ENCODE measurements at places on chromosomes 16 and 17.

DNA sequence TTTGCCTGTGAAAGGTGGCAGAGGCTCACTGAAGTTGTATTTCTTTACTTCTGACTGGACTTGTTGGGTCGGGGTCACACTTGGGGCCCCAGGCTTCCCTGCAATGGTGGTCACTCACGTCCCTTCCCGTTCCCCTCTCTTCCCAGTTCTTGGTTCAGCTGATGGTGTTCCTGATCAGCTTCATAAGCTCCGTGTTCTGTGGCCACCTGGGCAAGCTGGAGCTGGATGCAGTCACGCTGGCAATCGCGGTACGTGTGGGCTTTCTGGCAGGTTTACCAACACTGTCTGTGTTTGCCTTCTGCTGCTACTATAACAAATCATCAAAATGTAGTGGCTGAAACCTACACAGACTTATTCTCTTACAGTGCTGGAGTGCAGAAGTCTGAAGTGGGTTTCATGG is 8.6 kb downstream of the SLC47A1 start:
- DNase-seq = no peak

- DNase-seq = no peak
These were observed 22.2 kb downstream of the ADAM11 start for GRCh38 chr17:44780845-44781480.

GRCh38 chr16:20826039-20826566 is 19.8 kb downstream of the REXO5 start:
- DNase-seq = no peak

- DNase-seq = no peak
These were observed 46.7 kb downstream of the C16orf82 start for GRCh38 chr16:27113341-27113841.

GRCh38 chr17:39678340-39679116 is 9.3 kb downstream of the PGAP3 start:
- no peak for DNase-seq

DNA sequence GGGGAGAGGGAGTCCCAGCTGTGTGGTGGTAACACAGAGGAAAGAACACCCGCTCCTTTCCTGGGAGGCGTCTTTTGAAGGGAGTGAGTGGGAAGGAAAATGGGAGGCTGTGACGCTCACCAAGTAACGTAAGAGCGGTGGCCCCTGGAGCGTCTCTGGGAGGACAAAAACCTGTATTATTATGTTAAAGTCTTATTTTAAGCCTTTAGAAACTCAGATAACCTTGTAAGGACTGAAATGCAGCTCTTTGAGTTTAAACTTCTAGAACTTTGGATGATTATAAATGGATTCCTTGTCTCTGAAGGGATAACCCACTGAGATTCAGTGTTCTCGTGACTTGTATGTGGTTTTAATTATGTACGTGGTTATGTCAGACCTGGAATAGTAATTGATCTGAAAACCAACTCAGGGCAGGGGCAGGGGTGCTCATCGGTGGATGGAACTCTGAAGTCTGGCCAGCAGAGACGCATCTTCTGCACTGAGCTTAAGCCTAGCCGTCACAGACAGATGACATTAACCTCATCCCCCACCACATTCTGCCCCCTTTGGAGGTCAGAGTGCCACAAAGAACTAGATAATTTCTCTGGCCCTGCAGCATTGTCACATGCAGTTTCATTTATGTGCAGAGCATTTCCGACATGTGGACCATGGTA is 41.8 kb upstream of the SLC12A3 start:
- DNase-seq = no peak

DNA sequence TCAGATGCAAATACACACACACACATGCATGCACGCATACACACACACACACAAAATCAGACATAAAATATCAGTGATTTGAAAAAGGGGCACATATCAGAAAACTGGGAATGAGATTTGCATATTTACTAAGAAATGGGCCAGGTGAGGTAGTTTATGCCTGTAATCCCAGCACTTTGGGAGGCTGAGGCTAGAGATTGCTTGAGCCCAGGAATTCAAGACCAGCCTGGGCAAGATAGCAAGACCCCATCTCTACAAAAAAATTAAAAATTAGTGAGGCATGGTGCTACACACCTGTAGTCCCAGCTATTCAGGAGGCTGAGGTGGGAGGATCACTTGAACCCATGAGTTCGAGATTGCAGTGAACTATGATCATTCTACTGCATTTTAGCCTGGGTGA is 22.4 kb upstream of the PNPO start:
- DNase-seq = no peak

- DNase-seq = no peak
These were observed 46.2 kb downstream of the MEOX1 start for GRCh38 chr17:43615330-43616028.

- DNase-seq = no peak
These were observed 4.4 kb downstream of the PNPO start for GRCh38 chr17:47945529-47946508.

DNA sequence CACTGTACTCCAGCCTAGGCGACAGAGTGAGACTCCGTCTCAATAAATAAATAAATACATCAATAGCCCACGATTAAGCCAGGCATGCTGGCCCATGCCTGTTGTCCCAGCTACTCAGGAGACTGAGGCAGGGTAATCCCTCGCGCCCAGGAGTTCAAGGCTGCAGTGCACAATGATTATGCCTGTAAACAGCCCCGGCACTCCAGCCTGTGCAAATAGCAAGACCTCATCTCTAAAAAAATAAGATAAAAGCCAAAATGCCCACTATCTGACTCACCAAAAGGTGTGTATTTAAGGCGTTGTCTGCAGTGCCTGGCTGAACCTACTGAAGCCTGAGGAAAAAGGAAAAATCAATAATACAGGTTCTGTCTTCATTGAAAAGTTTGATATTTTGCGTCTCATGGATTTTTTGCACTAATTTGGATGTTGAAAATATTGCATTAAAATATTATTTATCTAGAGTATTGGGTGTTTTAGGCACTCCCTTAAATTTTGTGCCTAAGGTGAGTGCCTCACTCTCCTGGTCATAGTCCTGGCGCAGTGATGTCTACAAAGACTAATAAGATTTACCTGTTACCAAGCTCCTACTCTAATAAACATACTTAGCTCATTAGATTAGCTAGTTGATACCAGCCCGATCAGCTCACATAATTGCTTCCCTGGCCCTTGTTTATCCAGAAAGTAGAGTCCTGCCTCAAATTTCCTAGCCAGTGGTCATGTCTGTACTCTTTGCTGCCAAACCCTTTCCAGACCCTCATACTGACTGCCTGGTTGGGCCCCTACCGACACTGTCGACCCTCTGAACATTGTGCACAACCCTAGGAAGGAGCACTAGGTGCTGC is 24.7 kb upstream of the TOB1 start:
- DNase-seq = no peak
